A549 treated with DMSO at 1 μM for 4 hours (cell line): ENCODE measurements at places on chromosomes 11 and 22. TPM values are rescaled to one million over a fixed set of nuclear protein-coding genes. Genes with fewer than 3 reads are reported as not detected.

The OR52I2 gene
- not detected in 5 replicates for total RNA-seq

The COX8A gene
- 754 to 1,077 TPM (median 943 TPM) in 5 replicates for total RNA-seq

The SLC17A6 gene
- total RNA-seq, result not detected in 5 replicates

The KIRREL3 gene
- total RNA-seq, result 9.6 to 12.4 TPM (median 10.6 TPM) in 5 replicates

The NDUFS3 gene
- total RNA-seq, result 106 to 135 TPM (median 129 TPM) in 5 replicates

The MEI1 gene
- total RNA-seq, result not detected in 5 replicates

The HIC2 gene
- total RNA-seq, result 2.8 to 3.1 TPM (median 2.9 TPM) in 5 replicates

The KCNJ5 gene
- 0.06 to 0.14 TPM (median 0.07 TPM) in 4 of 5 replicates, not detected in the other for total RNA-seq

The APOBEC3F gene
- 1.9 to 2.4 TPM (median 2.3 TPM) in 5 replicates for total RNA-seq

The TRIM49D2 gene
- not detected in 5 replicates for total RNA-seq

The CAPN5 gene
- total RNA-seq, result 7.1 to 10.3 TPM (median 8.5 TPM) in 5 replicates

The C11orf42 gene
- not detected in 5 replicates for total RNA-seq

The OR1S1 gene
- not detected in 5 replicates for total RNA-seq

The FREY1 gene
- total RNA-seq, result 0.35 to 0.70 TPM (median 0.45 TPM) in 5 replicates

The GRAMD1B gene
- total RNA-seq, result 34.2 to 50.8 TPM (median 49.1 TPM) in 5 replicates

The PSMC3 gene
- total RNA-seq, result 181 to 237 TPM (median 200 TPM) in 5 replicates

The SERPIND1 gene
- not detected in 5 replicates for total RNA-seq

The OTOG gene
- not detected in 5 replicates for total RNA-seq

The CELF1 gene
- 46.6 to 62.8 TPM (median 54.7 TPM) in 5 replicates for total RNA-seq

The CRYBA4 gene
- total RNA-seq, result not detected in 5 replicates

The NLRP14 gene
- total RNA-seq, result not detected in 5 replicates

The GALNT18 gene
- total RNA-seq, result 15.7 to 19.1 TPM (median 18.7 TPM) in 5 replicates

The OR8A1 gene
- not detected in 5 replicates for total RNA-seq

The HORMAD2 gene
- not detected in 5 replicates for total RNA-seq

The C11orf16 gene
- total RNA-seq, result not detected in 5 replicates

The LARGE2 gene
- total RNA-seq, result 1.5 to 3.4 TPM (median 2.5 TPM) in 5 replicates

The JAM3 gene
- 3.9 to 4.9 TPM (median 4.4 TPM) in 5 replicates for total RNA-seq

The PNPLA3 gene
- total RNA-seq, result 0.80 to 1.3 TPM (median 0.94 TPM) in 5 replicates

The ARHGEF17 gene
- total RNA-seq, result 11.0 to 14.3 TPM (median 12.7 TPM) in 5 replicates

The IGLL5 gene
- not detected in 5 replicates for total RNA-seq

The POU2AF3 gene
- 0.43 to 1.1 TPM (median 0.94 TPM) in 5 replicates for total RNA-seq
